Stimulated activated CD4-positive, alpha-beta T cell treated with anti-CD3 and anti-CD28 coated beads, Interleukin-12 subunit alpha, Interleukin-12 subunit beta, amount 100 ng/mL, for 48 hours (primary cell): ENCODE measurements at places on chromosomes 12 and 14.

DNA sequence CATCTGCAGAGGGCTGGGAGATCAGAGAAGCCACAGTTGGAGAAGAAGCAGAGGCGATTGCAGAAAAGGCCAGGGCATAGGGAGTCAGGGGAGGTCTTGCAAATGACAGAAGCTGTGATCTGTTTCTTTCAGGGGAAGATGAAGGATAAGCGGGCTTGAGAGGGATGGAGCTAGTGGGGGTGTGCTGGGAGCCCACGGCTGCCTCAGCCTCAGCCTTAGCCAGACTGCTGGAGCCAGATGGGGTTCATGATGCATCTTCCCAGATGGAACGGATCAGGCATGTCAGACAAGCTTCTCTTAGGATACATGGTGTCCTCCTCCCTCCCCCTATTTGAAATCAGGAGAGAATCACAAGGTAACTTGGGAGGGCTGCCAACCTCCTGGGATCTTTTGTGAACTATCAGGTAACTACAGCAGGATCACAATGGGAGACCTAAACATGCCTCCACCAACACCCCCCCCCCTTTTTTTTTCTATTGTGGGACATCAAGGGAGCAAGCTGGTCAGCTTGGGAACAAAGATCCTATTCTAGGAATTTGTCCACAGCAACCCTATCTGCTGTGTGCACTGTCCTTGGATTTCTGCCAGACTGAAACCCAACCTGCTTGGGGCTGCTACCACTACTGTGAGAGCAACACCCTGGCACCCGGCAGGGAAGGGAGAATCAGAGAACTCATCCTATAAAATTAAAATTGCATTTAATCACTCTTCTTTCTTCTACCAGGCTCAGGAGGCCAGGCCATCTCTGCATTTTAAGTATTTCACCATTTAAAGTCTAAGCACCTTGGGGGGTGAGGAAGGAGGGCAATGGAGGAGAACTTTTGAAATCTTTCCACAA, 10.7 kb upstream of the ATP2A2 start:
- DNase-seq, result no peak

- DNase-seq, result no peak
Observed at GRCh38 chr12:124007826-124008570, 35.0 kb downstream of the ZNF664 start.

DNA sequence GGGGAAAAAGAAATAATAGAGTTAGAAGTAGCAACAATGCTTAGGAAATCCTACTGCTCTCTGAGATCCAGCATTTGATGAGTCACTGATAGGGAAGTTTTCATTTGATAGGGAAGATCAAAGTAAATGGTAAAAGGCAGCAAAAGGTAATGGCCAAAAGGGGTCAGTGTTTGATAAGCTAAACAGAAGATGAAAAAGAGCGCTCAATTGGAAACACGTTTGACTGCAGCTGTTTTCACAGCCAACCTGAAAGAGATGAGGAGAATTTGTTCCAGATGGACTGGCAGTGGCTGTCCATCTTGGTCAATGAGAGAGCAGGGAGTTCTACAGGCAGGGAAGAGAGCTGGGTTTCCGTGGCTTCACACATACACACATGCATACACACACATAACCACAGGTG, 264.2 kb downstream of the TMEM132C start:
- no peak for DNase-seq

GRCh38 chr12:132633901-132634300, 15.3 kb downstream of the P2RX2 start:
- no peak for DNase-seq

DNA sequence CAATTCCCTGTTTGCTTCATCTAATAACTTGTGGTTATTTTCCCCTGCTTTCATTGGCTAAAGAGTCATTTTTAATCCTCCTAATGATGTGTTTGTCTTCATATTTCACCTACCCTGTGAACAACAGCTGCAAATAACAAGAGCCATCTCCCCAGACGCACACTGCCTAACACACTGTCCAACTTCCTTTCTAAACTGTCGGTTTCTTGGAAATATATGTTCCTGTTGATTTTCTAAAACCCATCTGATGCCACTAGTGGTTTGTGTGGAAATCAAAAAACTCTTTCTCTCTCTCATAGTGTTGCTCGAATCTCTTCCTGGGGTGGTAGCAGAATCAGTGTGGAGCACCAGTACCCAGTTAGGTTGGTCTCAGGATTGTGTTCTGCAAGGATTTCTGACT, 226.9 kb downstream of the EPS8 start:
- DNase-seq, result no peak

- DNase-seq, result no peak
Observed at GRCh38 chr14:61561104-61561503, 134.2 kb upstream of the HIF1A start.

- no peak for DNase-seq
Observed at GRCh38 chr12:26135010-26135420, 10.2 kb upstream of the BHLHE41 start.

- DNase-seq, result no peak
Observed at GRCh38 chr12:13210236-13211190, 14.0 kb downstream of the EMP1 start.

- no peak for DNase-seq
Observed at GRCh38 chr12:131619736-131620506, 91.0 kb upstream of the SFSWAP start.

GRCh38 chr14:74089251-74090020, 4.7 kb downstream of the LIN52 start:
- no peak for DNase-seq

DNA sequence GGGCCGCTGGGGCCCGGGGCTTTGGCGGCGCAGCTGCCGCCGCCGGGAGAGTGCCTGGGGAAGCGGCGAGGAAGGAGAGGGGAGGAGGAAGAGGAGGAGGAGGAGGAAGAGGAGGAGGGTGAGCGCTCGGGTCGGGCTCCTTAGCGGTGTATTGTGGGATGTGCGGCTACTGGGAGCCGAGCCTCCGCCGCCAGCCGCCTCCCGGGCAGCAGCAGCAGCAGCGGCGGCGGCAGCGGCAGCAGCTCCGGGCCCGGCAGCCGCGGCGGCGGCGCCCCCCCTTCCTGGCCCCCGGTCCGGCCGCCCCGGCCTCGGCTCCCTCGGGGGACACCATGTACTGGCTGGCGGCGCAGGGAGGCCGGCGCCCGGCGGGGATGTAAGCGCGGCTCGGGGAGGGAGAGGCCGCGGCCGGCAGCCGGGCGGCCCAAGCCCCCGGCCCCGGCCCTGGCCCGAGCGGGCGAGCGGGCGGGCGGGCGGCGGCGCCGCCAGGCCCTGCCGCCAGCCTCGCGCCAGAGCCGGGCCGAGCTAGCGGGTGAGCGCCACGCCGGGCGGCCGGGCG, at the start of gene SETD1B:
SETD1B (plus strand) TSS at position 149 of the 556 bp plus-strand sequence. CDS start 729 bp downstream, outside the sequence.
- DNase-seq, result no peak

GRCh38 chr14:46571970-46572369, 79.6 kb downstream of the RPL10L start:
- DNase-seq, result no peak

DNA sequence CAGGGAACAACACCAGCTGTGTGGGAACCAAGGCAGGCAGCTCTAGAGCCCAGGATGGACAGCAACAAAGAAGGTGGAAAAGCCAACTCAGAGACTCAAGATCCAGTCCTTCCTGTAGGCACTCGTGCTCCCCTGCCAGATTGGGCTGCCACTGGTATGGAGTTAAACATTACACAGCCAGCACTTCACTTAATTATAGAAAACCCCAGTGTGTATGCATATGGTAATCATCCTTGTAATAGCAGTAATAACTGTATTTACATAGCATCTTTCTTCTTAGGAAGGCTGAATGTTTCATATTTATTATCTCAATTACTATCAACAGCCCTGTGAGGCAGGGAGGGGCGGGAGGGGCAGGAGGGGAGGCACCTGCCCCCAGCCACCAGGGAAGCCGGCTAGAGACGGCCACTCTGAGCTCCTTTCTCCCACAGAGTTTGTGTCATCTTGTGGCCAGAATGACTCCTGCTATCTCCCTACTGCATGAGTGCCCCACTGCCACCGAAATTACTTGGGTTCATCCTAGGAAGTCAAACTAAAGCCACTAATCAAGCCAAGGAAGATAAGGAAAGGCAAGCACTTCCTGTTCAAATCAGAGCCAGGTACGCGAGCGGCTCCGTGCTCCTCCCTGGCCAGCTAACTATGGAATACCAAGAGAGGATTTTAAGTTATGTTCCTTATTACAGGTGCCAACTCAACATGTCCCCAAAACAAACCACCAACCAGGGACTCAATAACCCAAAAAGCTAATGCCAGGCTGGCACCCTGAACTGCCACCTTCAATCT, 15.7 kb upstream of the RAB35 start:
- no peak for DNase-seq

DNA sequence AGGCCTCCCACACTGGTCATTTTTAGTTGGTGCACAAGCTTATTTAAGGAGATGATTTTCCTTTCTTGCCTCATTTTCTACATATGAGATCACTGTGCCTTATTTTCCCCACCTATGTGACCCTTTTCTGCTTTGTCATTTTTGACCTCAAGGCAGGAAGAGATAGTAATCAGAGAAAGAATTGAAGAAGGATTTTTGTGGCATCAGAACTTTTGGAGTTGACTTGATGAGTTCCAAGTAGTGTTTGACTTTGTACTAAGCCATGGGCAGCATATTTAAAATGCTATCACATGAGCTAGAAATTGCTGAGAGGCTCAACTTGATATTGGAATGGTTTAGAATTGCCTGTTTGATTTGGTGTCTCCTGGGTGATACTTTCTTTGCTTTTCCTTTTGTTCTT, 440.8 kb downstream of the AEBP2 start:
- DNase-seq, result no peak

GRCh38 chr14:63650256-63650952, 8.7 kb upstream of the WDR89 start:
- DNase-seq, result peak; percentile 35

- no peak for DNase-seq
Observed at GRCh38 chr14:65211341-65211987, 109.1 kb upstream of the MAX start.

- no peak for DNase-seq
Observed at GRCh38 chr14:23148591-23149249, 29.7 kb upstream of the CEBPE start.

DNA sequence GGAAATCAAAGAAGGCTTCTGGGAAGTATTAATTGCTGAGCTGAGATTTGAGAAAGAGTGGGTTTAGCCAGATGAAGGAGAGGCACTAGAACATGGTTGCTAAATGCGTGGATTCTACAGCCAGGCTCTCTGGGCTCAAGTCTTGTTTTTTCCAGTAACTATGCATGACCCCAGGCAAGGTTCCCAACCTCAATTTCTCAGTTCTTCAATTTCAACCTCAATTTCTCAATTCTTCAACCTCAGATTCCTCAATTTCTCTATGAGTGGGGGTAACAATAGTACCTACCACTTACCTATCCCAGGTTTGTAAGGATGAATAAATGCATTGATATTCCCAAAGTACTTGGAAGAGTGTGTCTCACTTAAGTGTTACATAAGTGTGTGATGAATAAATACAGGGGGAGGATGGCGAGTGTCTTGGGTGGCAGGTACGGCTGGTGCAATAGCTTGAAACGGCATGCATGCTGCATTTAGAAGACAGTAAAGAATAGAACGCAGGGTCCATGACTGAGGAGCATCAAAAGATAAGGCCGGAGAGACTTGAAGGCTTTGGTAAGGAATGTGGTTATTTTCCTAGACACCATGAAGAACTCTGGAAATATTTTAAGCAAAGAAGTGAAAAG, 149.1 kb upstream of the ATP2B1 start:
- no peak for DNase-seq

DNA sequence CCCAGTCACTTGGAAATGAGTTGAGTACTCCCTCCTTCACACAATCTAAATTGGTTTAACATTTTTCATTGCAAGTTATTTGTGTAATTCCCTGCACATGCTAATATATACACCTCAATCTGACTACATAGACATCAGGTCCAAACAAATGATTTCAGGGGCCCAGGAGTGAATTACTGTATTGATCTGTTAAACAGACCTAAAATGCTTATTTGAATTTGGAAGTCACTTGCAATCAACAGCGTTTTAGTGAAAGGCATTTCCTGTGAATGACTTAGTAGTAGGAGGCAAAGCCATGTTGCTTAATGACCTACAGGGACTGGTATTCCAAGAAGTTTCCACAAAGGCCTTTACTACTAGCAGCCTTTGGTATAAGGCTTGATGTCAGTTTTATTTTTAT, 22.6 kb upstream of the SLC15A5 start:
- DNase-seq, result no peak

- no peak for DNase-seq
Observed at GRCh38 chr14:96804895-96805294, 7.7 kb downstream of the VRK1 start.

GRCh38 chr12:96215919-96216273, 21.7 kb downstream of the ELK3 start:
- no peak for DNase-seq

GRCh38 chr14:68947802-68948201, 31.3 kb downstream of the ACTN1 start:
- no peak for DNase-seq

DNA sequence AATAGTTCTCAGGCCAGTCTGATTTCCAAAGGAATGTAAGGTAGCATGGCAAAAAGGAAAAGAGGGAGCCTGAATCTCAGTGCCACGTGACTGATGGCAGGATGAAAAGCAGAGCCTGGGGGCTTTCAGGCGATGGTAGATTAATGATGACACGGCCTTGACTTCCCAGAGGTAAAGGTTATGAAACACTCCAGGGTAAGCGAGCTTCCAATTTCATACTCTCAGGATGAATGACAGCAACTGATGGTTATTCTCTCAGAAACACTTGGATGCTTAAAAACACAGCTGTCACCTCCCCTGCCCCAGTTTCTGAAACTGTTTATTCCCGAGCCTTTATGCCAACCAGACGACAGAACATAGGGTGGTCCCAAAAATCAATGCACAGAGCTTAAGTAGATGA, 28.8 kb downstream of the GDF11 start:
- DNase-seq, result no peak

DNA sequence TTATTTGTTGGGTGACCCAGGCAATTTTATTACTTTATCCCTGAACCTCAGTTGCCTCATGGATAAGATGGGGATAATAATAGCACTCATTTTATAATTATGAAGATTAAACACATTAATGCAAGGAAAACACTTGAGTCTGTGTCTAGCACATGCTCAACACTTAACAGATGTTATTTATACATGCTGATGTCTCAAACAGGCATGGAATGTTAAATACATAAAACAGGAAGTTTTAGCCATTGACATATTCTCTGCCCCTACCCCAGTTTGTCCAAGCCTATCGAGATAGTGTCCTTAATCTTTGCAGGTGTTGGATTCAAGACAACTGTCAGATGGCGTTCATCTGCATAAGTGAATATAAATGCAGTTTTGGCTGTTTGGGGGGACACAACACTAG, 109.8 kb downstream of the SCAF11 start:
- DNase-seq, result no peak
